ENCODE measurements at places on chromosomes 2 and 18. TPM values are rescaled to one million over a fixed set of nuclear protein-coding genes. Genes with fewer than 3 reads are reported as not detected.

BOLL gene
- polyA plus RNA-seq = not detected

PARD6G gene
- polyA plus RNA-seq = not detected

RAD51AP2 gene
- polyA plus RNA-seq = not detected

REG1B gene
- polyA plus RNA-seq = not detected

ANKRD36 gene
- 9.4 TPM for polyA plus RNA-seq

SFT2D3 gene
- polyA plus RNA-seq = not detected

STEAP3 gene
- polyA plus RNA-seq = 1.2 TPM

FAM161A gene
- 1.4 TPM for polyA plus RNA-seq

NLRC4 gene
- polyA plus RNA-seq = 1.6 TPM

CRACDL gene
- not detected for polyA plus RNA-seq

CCBE1 gene
- not detected for polyA plus RNA-seq

NPHP1 gene
- 2.1 TPM for polyA plus RNA-seq

ASAP2 gene
- not detected for polyA plus RNA-seq

CEBPZ gene
- 19.1 TPM for polyA plus RNA-seq

LIMS2 gene
- polyA plus RNA-seq = 35.1 TPM

SRD5A2 gene
- not detected for polyA plus RNA-seq

CYRIA gene
- polyA plus RNA-seq = 31.0 TPM

ZFAND2B gene
- 64.8 TPM for polyA plus RNA-seq

SERPINB2 gene
- not detected for polyA plus RNA-seq

CYP26B1 gene
- polyA plus RNA-seq = not detected

NAT8 gene
- not detected for polyA plus RNA-seq

CDKL4 gene
- not detected for polyA plus RNA-seq

SCG2 gene
- polyA plus RNA-seq = not detected
